ENCODE measurements at places on chromosomes 13 and 19.

DNA sequence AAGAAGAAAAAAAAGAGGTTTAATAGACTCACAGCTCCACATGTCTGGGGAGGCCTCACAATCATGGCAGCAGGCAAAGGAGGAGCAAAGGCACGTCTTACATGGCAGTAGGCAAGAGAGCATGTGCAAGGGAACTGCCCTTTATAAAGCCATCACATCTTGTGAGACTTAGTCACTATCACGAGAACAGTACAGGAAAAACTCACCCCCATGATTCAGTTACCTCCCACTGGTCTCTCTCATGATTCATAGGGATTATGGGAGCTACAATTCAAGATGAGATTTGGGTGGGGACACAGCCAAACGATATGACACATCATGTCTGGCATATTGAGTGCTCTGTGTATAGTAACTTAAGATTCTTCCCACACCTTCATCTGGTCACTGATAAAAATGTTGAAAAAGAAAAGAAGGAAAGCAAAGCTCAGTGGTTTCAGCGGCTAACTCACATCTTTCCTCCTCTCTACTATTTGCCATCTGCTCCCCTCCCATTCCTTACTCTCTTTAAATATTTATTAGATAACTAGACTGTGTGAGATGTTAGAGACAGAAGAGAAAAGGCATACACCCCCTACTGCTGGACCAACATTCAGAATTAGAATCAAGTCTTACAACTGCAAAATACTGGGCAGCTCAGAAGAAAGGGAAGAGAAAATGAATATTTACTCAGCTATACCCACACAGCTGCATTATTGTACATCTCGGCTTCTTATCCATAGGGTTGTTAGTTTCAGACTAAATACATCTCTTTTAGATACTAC is 60.1 kb upstream of the AKAP11 start:
- peak; percentile 68 for DNase-seq

GRCh38 chr13:102838982-102839381 is 6.8 kb upstream of the ERCC5 start:
- no peak for DNase-seq

DNA sequence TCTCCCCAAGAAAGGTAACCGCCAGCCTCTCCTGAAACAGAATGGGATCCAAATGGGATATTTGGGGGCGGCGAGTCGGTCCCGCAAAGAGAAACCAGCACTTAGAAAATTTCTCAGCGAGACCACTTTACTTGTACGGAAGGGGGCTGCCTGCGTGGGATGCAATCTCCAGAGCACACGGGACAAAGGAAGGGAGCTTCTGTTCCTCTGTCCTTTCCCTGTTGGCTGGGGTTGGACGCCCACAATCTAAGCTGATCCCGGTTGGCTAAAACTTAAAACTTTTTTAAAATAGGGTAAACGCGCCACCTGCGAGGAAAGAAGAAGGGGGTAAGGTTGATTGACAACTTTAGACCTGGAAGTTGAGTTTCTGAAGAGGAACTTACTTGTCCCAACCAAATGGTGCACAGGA is 826 bp upstream of the BSG start:
- peak; percentile 29 for DNase-seq

DNA sequence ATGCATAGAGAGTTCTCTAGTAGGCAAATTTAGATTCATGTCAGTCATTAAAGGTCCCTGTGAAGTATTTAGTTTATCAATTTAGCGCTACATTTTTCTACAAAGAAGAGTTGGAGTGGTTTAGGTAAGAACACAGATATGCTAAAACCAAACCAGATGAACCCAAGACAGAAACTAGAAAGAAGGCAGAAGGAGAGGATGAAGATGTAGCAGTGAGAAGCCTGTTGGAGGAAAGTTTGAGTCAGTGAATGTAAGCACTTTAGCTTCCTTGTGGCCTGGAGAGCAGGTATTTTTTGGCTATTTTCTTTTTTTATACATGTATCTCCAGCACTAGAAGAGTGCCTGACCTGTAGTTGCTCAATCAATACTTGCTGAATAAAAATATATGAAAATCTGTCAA is 223.7 kb downstream of the KCNRG start:
- no peak for DNase-seq

DNA sequence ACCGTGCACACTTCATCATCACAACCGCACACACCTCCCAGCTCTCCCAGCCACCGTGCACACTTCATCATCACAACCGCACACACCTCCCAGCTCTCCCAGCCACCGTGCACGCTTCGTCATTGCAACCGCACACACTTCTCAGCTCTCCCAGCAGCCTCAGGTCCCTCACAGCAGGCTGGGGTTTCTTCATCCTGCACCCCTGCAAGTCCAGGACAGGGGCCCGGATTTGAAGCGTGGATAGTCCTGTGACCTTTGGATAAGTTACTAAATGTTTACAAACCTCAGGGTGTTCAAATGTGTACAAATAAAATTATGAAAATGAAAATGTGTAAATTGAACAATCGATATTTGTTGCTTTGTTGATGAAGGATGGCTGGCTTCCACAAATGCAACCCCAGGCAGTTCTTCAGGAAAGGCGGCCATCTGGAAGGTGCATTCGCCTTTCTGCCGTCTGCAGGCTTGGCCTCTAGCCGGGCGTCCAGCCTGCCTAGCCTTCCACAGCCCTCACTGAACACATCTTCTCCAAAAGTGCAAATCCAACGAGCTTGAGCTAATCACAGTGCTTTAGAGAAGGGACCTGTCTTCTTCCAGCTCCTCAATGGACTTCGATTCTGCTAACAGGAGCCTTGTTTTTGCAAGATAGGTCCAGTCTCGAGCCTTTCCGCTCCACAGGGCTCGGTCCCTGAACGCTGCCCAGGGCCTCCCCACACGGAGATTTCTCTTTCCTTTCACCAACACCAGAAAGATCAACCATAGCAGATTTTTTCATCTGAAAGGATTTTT is 74.2 kb downstream of the SPACA7 start:
- DNase-seq, result no peak

DNA sequence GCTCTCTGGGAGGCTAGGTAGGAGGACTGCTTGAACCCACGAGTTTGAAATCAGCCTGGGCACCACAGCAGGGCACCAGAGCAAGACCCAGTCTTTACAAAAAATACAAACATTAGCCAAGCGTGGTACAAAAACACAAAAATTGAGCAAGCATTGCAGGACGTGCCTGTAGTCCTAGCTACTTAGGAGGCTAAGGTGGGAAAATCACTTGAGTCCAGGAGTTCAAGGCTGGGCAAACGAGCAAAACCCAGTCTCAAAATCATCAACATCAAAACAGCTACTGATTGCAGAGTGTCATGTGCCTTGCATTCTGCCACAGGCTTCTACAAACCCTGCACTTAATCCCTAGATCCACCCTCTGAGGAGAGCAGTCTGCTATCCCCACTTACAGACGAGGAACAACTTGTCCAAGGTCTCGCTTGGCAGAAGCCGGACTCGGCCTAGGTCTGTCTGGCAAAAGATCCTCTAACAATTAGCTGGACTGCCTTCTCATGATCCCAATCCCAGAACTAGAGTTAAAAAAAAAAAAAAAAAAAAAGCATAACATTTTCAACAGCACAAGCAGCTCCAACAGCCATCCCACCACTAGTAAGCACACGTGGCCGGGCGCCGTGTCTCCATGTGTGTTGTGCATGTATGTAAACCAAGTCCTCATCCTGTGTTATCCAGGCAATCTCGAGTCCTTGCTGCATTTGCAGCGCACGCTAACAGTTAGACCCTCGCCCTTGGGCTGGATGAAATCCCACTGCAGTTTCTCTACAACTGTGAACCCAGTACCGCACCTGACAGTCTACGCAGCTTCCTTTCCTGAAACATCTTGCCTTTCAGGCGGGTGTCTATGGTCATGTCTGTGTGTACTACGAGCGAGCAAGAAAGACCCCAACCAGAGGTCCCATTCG is 2.0 kb downstream of the PPP6R1 start:
- DNase-seq, result no peak

DNA sequence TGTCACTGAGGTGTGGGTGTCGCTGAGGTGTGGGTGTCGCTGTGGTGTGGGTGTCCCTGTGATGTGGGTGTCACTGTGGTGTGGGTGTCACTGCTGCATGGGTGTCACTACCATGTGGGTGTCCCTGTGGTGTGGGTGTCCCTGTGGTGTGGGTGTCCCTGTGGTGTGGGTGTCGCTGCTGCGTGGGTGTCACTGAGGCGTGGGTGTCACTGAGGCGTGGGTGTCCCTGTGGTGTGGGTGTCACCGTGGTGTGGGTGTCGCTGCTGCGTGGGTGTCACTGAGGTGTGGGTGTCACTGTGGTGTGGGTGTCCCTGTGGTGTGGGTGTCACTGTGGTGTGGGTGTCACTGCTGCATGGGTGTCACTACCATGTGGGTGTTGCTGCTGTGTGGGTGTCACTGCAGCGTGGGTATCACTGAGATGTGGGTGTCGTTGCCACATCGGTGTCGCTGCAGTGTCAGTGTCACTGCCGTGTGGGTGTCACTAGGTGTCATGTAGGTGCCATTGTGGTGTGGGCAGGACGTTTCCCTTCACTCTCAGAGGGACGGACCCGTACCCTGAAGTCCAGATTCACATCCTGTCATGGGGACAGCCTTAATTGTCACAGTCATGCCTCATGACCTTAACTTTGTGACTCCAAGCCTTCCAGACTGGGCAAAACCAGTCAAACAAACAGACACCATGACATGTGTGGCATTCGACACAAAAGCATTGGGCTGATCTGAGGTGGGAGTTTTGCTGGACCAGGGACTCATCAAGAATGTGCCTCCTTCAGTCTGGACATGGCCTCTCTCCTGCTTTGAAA is 12.7 kb upstream of the GAS6 start:
- DNase-seq, result no peak

Data from LHCN-M2 (cell line).